Keratinocyte (primary cell): ENCODE measurements at places on chromosomes 7 and 10. TPM values are rescaled to one million over a fixed set of nuclear protein-coding genes. Genes with fewer than 3 reads are reported as not detected.

The C1QL3 gene
- 0.03 TPM in 1 of 3 replicates, not detected in the others for polyA plus RNA-seq

GRCh38 chr10:124027031-124027611, 66.3 kb downstream of the CHST15 start:
- DNase-seq: no peak

DNA sequence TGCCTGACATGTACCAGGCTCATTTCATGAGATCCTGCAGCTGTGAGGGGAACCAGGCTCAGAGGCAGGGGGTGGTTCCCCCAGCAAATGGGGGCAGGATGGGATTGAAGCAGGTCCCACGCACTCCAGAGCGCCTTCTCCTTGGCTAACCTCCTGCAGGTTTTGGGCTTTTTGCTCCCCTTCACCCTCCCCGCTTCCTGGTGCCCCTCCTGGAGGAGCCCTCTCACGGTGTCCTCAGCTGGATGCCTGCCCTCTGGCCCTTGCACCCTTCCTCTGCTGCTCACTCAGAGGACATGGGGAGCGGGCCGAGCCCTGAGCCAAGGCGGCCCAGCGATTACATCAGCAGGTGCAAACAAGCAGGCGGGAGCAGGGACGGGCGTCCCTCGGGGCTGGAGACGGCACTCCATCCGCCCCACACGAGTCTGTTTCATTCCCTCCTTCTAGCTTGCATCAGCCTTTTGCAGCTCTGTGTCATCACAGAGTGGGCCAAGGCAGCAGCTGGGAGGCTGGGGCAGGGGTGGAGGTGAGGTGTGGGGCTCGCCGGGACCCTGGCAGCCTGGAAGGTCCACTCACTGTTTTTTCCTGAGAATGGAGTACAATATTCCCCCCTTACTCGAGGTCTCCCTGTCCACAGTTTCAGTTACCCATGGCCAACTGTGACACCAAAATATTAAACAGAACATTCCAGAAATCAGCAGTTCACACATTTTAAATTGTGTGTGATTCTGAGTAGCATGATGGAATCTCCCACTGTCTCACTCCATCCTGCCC, 52.7 kb upstream of the SLC29A3 start:
- no peak for DNase-seq

- no peak for DNase-seq
Observed at GRCh38 chr10:121294630-121295029, 303.6 kb downstream of the FGFR2 start.

The CCDC7 gene
- polyA plus RNA-seq: 0.43 to 1.1 TPM (median 0.58 TPM) in 3 replicates

DNA sequence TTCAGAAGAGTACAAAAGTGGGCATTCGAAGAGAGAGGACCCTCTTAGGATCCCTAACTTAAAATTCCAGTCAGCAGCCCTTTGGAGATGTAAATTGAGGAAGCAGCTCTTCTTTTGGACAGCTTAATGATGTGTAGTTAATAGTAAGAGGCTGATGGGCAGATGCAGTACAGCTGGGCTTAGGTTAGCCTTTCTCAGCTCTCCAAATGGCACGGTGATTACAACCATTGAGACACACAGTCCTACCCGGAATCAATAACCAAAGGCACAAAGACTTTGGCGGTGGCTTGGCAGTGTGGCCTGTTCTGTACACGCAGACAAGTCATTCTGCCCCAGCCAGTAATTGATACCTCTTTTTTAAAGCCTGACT, 26.8 kb downstream of the GAD2 start:
- no peak for DNase-seq

DNA sequence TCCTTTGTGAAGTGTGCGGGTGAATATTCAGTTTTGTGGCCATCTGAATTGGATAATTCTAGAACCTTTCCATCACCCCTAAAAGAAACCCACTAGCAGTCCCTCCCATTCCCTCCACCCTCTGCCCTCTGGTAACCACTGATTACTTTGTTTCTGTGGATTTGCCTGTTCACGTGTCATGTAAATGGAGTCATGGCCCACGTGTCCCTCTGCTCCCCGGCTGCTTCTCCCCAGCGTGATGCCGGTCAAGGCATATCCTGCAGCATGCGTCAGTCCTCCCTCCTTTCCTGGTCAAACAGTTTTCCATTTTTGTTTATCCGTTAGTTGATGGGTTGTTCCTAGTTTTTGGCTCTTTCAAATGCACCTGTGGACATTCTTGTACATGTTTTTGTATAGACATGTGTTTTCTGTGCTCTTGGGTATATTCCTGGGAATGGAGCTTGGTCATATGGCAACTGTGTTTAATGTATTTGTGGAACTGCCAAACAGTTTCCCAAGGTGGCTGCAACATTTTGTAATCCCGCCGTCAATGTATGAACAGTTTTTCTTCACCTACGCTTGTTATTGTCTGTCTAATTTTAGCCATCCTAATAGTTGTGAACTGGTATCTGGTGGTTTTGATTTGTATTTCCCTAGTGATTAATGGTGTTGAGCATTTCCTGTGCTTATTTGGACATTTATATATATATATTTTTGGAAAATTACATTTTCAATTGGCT, 22.4 kb downstream of the PPP2R2D start:
- DNase-seq: no peak

DNA sequence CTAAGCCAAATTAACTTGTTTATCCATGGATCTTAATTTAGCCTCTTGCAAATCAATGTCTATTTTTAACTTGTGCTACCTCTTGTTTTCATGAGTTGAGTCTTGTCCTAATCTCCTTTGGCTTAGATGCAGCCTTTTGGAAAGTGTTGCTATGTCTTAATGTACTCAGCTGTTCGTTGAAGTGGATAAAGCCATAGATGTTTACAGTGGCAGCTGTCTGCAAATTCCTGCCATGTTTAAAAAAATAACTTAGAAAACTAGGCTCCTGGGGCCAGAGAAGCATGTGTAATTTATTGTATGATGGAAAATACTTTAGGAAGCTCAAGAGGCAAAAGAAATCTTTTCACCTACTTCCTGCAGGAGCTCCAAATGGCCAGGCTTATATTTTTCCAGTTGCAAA, 253.1 kb upstream of the RHOBTB1 start:
- no peak for DNase-seq

The ZFAND4 gene
- polyA plus RNA-seq: 2.1 to 3.0 TPM (median 2.9 TPM) in 3 replicates

The SLC16A9 gene
- polyA plus RNA-seq: 2.1 to 4.5 TPM (median 2.8 TPM) in 3 replicates

DNA sequence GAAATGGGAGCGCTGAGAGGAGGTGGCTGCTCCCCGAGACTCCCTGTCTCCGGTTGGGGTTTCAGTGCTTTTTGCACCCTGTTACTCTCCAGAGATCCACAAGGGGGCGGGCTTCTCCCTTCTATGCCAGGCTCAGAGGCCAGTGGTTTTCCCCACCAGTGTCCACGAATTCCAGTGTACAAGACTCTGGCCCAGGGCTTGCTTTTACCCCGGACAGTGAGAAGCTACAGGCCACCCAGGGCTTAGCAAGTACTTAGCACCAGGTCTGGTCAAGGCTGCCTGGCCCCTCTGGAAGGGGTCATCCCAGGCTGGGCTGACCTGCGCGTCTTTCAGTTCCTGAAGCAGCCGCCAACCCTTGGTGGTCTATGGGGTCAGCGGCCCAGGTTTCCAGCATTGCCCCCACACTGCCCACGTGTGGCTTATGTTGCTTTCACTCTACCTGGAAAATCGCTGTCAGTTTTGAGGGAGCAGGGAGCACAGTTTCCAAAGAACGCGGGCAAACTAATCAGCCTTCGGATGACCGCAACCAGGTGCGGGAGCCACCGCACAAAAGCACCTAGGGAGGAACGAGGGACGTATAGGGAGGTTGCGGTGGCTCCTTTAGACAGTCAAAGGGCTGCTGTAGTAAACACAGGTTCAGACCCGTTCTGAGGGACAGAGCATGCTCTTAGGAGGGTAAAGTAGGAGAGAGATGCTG, 6.8 kb downstream of the CYP26A1 start:
- DNase-seq: peak; percentile 7

DNA sequence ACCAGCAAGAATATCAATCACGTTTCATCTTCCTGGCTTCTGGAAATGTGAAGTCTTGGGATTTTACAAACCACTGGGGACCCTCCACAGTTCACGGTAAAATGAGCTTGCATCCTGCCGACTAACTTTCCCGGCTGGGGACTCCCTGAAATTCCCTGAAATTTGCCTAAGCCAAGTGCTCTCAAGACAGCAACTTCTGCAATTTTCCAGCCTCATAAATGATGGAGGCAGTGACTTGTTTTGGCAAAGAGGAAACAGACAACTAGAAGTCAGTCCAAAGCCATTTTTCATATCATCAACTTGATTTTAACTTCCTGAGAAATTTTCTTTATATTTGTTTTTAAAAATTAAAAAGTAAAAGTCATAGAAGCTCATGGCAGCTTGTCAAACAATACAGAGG, 212.3 kb downstream of the FANK1 start:
- no peak for DNase-seq

The SOSTDC1 gene
- polyA plus RNA-seq: 0.31 to 0.63 TPM (median 0.32 TPM) in 3 replicates

The UNCX gene
- not detected in 3 replicates for polyA plus RNA-seq

- no peak for DNase-seq
Observed at GRCh38 chr7:84384417-84384816, 189.8 kb upstream of the SEMA3A start.

DNA sequence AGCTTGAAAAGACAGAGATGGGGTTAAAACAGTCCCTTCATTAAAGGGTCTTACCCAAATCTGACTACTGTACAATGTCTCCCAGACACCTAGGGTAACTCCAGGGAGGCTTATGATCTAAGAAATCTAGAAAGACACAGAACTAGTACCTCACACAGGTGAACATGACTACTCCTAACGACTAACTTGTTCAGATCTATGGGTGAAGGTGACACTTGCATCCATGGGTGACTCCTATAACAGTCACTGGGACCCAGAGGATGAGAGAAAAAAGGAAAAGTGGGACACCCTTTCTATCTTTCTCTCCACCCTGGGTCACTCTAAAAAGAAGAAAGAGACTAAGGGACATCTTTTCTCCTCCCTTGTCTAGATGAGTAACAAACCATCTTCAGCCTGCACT, 19.2 kb downstream of the AKR1C8 start:
- no peak for DNase-seq

GRCh38 chr10:131946321-131946751, 35.4 kb downstream of the BNIP3 start:
- DNase-seq: no peak

- DNase-seq: no peak
Observed at GRCh38 chr7:82081644-82082224, 311.9 kb upstream of the HGF start.

GRCh38 chr7:28723336-28723735, 234.8 kb downstream of the TRIL start:
- DNase-seq: no peak

DNA sequence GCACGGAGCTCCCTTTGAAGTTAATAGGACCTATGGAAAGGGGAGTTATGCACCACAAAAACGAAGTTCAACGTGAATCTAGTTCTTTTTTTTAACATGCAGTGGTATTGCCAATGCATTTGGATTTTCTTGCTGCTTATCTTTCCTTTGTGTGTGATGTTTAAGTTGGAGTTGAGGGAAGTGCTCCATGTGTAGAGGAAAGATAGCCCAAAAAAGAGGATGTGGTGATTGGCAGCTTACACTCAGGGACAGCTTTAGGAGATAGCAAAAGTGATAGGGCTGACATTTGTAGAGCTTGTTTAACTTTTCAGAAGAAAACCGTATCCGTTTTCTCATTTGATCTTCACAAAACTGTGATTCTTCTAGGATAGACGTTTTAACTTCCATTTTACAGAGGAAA, 101.3 kb downstream of the MDFIC start:
- no peak for DNase-seq

The HMX2 gene
- not detected in 3 replicates for polyA plus RNA-seq

The NME8 gene
- polyA plus RNA-seq: not detected in 3 replicates

GRCh38 chr10:91552274-91553095, 80.4 kb downstream of the PPP1R3C start:
- DNase-seq: no peak

The TLL2 gene
- 0.48 to 1.6 TPM (median 0.83 TPM) in 3 replicates for polyA plus RNA-seq

- DNase-seq: no peak
Observed at GRCh38 chr7:748446-748845, 21.4 kb upstream of the PRKAR1B start.

DNA sequence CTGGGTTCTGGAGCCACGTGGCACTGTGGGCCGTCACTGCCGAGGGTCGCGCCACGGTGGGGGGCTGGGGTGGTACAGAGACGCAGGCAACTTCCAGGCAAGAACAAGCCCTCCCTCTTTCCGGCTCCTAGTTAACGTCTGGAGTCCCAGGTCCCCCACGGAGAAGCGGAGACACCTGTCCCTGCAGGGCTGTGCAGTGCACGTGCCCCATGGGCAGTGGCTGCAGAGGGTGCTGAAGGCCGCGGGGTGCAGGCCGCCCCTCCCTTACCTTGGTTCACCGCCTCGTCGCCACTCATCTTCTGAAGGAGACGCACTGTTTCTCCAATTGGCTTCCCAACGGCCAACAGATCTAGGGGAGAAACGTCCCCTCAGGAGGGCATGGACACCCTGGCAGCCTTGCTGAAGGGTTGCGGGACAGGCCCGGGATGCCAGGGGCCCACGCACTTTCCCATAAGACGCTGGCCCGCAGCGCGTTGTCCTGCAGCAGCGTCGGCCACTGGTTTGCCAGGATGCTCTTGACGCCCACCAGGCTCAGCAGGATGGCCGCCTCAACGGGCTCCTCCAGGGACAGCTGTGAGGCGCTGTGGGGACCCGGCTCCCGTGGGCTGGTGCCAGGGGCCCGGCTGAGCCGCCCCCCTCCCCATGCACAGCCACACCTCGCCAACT, 24.3 kb upstream of the NKX6-2 start:
- no peak for DNase-seq

The NAT16 gene
- not detected in 3 replicates for polyA plus RNA-seq

DNA sequence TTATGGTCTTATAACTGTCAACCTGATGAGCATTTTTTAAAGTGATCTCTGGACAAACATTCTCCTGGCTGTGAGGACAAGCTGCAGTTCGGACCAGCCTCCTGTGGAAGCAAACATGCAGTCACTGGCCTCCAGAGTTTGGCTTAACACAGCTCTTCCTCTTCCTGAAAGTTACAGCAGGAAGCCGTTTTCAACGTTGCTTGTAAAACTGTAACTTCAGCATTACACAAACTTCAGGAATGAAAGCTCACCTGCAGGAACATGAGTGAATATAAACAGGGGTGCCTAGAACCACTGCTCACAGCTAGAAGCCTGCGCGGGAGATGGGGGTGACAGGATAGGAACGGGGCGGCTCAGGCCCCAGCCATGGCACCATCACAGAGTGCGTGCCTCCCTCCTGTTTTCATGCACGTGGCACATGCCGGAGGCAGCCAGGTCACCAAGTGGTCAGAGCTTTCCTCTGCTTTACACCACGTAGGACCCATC, 292.9 kb upstream of the PITRM1 start:
- DNase-seq: no peak

DNA sequence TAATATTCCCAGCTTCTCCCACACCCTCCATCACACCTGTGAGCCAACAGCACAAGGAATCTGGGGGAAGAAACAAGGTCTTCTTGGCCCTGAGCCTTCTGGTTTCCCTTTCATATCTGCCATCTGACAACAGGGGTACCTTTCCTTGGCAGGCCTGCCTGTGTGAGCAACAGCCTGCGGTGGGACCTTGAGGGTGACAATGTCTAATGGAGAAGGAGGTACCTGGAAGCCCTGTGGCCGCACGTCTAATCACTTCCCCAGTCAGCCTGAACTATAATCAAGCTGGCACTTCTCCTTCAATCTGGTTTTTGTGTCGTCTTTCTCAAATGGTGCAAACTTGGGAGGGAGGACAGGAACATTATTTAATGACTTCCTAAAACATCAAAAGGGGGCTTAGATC, 41.2 kb downstream of the NRCAM start:
- no peak for DNase-seq
